Naive thymus-derived CD8-positive, alpha-beta T cell (primary cell): ENCODE measurements at places on chromosomes 11 and 22.

GRCh38 chr11:34001557-34002064 is 49.9 kb upstream of the CAPRIN1 start:
- DNase-seq: no peak

- DNase-seq: no peak
These were observed 91.7 kb upstream of the OR4B1 start for GRCh38 chr11:48124880-48125279.

DNA sequence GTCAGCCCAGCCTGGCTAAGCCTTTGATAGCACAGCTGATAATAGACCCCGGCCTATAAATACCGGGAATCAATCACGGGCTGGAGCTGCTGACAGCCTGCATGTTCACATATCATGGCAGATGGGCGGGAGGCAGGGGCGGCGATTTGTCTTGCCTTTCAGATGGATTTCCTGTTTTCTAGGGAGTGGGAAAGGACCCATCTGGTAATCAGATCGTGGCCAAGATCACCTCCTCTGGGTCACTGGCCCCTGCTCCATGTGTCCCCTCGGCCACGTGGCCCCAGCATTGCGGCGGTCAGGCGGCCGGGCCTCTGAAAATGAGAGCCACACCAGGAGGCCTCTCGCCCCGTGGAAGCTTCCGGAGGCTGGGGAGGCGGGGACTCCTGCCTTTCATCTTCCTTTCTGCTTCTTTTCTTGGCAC is 36.6 kb downstream of the SMIM38 start:
- DNase-seq: no peak

DNA sequence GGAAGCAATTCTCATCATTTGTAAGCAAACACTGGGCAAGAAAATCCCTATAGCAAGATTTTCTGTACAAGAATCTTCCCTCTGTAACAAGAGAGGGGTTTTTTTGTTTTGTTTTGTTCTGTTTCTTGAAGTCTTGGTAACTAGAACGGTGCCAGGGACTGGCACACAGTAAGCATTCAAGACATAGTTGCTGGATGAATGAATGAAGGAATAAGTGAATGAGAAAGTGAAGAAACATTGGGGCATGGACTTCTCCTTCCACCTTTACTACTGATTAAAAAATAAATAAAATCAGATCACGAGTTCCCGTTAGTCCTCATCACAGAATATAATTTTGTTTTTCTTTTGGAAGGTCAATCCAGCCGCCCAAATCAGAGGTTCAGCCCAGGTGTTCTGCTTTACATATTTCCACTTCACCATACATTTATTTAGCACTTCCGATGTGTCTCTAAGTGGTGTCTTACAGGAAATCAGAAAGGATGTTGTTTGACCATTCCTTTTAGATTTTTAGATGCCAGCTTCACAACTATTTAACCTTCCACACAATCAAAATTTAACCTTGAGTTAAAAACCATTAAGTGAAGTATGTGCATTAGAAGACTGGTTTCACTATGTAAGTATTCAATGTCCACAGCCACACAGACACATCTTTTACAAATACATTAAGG is 281.2 kb downstream of the CADM1 start:
- no peak for DNase-seq

DNA sequence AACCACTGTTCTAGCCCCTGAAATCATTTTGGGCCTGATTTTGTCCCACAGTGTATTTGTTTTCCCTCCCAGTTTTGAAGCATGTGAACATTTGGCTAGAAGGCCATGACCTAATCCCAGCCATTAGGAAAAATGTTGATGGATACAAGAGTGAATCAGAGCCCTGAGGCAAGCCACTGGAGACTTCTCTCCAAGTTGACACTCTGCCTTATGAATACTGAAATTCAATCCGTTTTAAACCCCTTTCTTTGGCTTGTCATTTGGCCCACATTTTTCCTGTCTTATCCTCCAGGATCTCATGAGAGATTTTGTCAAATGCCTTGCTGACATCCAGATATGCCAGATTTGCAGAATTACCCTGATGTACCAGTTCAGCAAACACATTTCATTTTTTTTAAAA is 158.8 kb downstream of the FAT3 start:
- DNase-seq: no peak

- DNase-seq: peak; percentile 45
These were observed 19.0 kb upstream of the E2F8 start for GRCh38 chr11:19259487-19260345.

DNA sequence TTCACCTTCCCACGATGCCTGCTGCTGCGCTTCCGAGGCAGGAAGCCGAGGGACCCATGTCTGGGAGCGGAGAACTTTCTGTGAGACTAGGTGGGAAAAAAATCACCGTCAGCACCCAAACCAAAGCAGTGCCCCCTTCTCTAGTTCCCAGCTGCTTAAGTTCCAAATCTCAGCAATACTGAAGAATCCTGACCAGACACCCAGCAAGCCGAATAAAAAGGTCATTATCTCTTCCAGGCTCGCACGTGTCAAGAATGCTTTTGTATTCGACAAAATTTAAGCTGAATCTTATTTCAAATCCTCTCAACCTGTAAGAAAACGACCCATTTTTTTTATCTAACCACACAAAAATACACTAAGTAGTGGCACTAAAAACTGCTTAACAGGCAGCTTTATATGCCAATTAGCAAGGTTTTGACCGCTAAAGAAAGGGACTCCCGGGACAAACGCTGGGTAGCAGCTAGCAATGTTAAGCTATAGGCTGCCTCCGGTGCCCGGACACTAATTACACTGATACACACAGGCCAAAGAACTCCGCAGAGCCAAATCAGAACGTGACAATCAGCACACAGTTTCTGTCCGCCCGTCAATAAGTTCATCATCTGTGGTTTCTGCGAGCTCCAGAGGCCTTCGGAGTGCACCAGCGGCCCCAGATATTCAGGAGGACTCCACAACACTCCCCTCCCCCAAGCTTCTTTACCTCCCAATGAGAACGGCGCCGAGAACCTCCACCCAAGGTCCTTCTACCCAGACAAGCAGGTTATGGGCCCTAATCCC is 728 bp downstream of the RPL3 start:
- DNase-seq: no peak

DNA sequence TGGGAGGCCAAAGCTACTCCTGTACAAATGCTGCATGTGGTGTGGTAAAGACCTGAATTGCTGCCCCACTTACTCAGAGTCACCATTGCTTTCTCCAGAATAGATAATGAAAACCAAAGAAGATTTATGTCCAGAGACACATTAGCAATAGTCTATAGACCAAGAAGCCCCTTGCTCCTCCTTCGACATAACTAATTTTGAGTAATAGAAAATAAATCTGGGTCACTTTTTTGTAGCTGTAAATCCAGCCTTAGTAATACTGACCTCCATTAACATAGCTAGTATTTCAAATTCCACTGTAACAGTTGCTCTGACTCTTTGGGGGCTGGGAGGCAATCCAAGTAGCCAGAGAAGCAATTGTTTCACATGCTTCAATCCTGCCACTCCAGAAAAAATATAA is 145.9 kb downstream of the MAML2 start:
- DNase-seq: no peak

GRCh38 chr11:36407356-36407755 is 102.7 kb downstream of the TRAF6 start:
- no peak for DNase-seq

DNA sequence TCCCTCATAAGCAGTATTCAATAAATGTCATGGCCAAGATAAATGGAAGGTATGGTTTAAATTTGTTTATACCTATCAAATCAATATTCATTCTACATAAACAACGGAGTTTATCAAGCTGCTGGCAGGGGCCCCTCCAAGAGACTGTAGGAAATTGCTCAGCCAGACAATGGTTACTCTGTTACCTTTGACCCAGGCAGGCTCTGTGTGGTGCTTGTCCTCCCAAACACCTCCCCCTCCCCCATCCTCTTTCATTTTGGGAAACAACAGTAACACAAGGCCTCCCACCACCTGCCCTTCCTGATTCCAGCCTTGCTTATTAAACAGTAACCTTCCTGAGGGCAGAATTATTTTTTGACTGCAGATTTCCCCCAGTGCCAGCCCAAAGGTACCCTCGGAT is 10.5 kb upstream of the ZBTB16 start:
- no peak for DNase-seq

GRCh38 chr11:71482746-71483364 is 29.9 kb downstream of the NADSYN1 start:
- DNase-seq: no peak

DNA sequence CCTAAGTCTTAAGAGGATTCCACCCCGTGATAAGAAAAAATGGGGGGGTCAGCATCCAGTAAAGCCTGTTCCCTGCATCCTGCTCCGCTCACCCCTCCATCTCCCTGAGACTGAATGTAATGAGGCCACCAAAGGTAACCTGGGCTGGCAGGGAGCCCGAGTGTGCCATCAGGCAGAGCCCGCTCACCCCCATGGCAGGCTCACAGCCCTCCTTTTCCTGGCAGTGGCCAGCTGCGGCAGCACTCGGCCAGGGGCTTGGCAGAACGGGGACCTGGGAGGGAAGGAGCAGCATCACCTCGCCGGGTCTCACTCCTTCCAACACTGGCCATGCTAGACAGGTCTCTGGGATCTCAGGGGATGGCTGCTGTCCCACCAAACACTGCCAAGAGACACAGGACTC is 64.4 kb downstream of the PRDM11 start:
- no peak for DNase-seq

DNA sequence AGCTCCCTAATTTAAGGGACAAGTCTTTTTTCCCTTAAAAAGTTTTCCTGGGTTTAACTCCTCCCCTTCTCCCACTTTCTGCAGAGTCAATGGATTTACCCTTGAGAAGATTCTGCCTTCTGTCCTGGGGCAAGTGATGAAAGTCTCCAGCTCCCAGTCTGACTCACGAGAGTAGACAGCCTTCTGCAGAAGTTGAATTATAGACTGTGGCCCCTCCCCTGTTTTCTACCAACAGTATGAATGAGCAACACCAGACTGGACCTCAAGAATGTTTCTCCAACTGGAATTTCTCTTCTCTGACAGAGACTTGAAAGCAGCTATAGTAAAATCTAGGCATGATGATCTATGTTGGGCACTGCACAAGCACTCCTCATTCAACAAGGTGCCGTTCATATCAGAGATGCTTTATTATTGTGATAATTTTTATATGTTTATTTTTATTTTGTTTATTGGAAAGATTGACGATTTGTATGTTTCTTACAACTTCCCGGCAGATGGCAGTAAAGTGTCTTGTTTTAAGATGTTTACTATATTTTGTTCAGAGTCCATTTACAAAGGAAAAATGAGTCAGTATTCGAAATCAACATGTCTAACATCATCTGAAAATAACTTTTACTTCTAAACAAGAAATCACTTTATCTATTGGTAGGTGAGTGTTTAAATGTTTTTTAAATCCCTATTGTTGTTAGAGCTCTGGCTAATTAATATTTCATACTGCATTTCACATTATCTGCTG is 56.6 kb downstream of the LMO2 start:
- no peak for DNase-seq

DNA sequence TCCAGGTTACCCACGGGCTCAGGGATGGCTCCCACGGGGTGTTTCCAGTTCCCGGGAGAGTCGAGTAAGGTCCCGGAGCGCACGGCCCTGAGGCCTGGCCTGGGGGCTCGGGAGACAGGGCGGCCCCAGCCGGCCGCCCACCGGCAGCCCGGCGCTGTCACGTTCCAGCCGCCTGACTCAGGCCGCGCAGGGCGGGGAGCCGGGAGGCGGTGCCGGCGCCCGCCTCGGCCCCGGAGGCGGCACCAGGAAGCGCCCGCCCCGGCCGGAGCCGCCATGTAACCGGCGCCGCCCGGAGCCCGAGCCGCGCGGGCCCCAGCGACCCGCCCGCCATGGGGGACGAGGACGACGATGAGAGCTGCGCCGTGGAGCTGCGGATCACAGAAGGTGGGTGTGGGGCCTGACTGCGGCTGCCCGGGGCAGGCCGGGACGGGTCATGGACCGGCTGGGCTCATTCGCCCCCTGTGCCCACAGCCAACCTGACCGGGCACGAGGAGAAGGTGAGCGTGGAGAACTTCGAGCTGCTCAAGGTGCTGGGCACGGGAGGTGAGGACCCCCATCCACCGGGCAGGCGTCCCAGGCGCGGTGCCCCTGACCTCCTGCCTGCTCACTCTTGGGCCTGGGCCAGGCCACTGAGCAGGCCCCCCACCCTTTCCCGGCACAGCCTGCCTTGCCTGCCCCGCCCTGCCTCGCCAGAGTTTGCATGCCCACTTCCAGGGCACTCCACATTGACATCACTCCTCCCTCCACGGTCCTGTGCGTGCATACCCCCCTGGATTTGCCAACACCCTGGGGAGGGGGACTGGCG is at the start of gene RPS6KA4:
RPS6KA4 (plus strand) TSS at position 256 of the 805 bp plus-strand sequence; CDS start at position 330, 74 bp downstream.
- peak; percentile 38 for DNase-seq

GRCh38 chr11:45225961-45226871 is 59.9 kb downstream of the SYT13 start:
- DNase-seq: no peak

DNA sequence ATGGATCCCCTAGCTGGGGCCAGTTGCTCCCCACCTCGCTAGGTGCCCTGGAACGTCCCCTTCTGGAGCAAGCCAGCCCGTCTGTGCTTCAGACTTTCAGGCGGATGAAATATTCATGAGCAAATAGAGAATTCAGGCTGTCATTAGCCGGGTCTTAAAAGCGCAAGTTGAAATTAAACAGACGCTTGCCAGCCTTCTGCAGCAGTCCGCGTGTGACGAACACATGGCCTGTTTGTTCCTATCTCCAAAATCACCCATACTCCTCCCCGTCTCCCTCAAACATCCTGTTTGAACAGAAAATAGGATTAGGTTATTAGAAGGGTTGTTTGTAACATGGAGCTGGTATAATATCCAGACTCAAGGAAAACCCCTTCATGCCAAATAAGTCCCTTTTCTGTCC is 38.7 kb downstream of the MYO18B start:
- no peak for DNase-seq

DNA sequence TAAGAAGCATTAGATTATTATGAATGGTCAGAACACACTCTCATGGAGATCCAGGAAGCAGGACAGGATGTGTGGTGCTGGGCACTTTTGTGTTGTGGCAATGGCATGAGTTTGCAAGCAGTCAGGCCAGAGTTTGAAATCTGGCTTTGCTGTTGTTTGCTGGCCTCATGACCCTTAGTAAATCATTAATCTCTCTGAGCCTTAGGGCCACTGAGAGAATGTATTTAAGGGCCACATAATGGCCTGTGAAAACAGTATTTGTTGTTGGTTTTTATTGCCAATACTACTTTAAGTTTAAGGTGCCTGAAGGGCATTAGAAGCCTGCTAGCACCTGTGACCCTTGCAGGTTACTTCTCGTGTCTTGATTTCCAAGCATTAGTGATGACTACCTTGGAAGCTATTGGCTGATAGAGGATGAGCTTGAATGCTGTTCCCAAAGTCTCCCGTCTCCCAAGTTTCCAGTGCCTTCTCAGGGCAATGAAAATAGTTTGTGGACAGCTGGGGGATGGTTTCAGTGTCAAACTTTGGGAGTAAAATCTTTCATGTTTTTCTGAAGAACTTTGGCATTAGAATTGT is 24.6 kb downstream of the STIM1 start:
- no peak for DNase-seq

GRCh38 chr11:58928691-58929090 is 10.6 kb upstream of the GLYATL1 start:
- no peak for DNase-seq

GRCh38 chr11:84300092-84300491 is 1013.9 kb upstream of the CCDC90B start:
- no peak for DNase-seq

- DNase-seq: no peak
These were observed 20.4 kb downstream of the SLC37A2 start for GRCh38 chr11:125083312-125084056.

GRCh38 chr11:44483919-44484610 is 81.4 kb upstream of the CD82 start:
- no peak for DNase-seq
